Colonic mucosa (tissue), 4 donors: ENCODE measurements at places on chromosomes 2 and 18.
A peak's percentile ranks its signal among the peaks of the same experiment; 100 is the strongest.

GRCh38 chr2:177430411-177430810 lies 37.8 kb downstream of the AGPS start:
- DNase-seq = no peak

GRCh38 chr18:36009214-36009613 lies 36.7 kb downstream of the RMP24 start:
- DNase-seq = no peak

DNA sequence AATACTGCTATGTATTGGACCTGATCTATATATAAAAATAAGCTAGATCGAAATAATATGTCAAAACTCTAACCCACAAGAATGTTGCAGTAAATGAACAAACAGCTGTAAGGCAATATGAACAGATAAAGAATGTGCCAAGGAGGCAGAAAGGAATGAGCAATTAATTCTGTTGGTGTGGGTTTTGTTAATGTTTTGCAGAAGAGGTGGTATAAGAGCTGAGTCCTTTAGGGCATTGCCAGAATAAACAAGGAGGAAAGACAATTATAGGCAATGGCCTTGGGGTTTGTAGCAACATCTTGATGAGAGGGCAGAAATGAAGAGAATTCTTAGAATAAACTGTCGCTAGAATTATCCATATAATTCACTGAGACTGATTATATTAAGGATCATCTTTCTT lies 240.9 kb upstream of the GULP1 start:
- no peak for DNase-seq

DNA sequence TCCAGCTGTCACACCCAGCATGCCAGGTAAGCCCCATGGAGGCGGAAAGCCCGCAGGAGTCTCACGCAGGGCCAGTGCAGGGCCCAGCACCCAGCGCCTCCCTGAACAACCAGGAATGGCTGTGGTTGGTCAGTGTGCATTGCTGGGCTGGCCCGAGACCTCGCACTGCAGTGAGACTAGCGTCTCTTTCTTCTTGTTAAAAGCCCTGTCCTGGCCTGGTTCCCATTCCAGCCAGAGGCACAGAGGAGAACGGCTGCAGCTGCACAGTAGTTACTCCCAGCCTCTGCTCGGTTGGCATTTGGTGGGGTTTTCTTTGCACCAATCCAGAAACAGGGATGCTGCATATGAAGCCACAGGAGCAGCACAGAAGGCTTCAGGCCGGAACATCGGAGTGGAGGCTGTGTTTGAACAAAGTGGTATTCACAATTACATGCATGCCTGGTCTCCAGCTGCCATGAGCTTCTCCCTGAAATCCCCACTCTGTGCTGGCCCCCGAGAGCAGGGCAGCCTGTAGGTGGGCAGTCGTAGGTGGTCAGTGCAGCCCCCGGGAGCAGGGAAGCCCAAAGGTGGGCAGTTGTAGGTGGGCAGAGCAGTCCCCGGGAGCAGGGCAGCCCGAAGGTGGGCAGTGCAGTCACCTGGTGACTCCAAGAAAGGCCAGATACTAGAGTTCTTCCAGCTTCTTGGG lies 163.7 kb upstream of the PXDN start:
- DNase-seq = no peak

- no peak for DNase-seq
Measured at GRCh38 chr2:18588049-18588448, 1.3 kb downstream of the NT5C1B start.

DNA sequence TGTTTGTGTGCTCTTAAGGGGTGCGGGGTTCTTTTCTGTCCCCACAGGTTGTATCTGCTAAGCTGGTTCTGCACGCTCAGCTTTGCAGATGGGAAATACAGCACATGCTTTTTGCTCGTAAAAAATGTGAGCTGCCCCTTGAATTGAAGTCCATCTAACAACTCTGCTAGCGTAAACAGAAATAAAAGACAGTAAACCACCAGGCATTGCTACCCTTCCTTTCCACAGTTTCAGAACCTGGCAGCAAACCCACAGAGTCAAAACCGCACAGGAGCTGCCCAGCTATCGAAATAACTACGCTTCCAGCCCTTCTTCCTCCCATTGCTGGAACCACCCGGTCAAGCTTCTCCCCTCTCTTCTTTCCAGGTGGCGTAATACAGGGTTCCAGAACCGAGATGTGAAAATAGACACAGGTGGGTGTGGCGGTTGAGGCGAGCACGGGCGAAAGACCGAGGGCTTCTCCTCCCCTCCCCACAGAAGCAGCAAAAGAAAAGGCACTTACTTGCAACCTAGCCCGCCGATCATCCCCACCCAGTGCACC lies 479 bp downstream of the SCN9A start:
- peak; percentile 50 for DNase-seq

DNA sequence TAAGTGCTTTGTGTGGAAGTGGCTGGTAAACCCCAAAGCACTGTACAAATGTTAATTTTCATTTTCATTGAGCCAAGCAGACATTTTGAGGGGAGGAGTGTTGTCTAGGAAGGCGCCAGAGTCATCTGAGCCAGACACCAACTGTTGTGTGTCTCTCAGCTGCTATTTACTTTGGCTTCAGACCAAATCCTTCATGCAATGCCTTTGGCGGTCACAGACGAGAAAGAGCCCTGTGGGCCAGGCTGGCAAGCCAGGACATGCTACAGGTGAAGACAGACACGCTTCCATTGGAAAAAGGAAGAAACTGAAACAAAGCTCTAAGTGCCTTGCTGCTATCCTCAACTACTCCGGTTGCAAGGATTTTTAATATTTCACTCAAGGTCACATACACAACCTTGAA lies 115.4 kb upstream of the CDC42EP3 start:
- peak; percentile 36 for DNase-seq

- DNase-seq = no peak
Measured at GRCh38 chr18:39624961-39625360, 2059.4 kb upstream of the CELF4 start.

DNA sequence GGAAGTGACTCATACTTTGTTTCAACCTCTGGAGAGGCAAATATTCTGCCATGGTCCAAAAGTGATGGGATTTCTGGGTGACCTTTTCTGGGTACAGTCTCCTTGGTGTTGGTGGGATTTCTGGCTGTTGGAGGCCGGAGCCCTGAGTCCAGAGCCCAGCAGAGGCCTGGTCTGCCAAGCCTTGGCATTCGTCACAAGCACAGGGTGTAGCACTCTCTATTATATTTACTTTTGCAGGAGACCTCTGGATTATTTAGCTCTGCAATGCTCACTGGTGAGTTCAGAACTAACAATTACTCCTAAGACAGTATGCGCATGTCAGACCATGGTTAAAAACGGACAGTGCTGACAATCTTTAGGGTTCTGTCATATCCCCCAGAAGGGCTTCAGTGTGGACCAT lies 201.6 kb upstream of the TWIST2 start:
- no peak for DNase-seq

DNA sequence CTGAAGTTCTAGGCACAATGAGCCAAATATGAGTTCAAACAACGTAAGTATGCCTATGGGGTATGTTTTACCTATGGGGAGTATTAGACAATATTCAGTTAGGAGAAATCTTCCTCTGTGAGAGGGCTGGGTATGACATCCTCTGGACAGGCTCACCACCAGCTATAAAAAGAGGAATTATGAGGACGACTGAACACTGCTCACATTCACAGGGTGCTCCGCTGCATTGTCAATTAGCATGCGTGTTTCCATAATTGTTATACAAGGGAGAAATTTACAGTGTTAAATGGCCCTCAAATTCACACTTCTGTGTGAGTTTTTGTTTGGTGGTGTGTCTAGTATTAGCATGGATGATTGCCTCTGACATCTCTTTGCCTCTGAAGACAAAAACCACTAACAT lies 700.4 kb downstream of the BCL11A start:
- no peak for DNase-seq

GRCh38 chr2:147679191-147679954 lies 165.5 kb upstream of the ACVR2A start:
- DNase-seq = no peak

- no peak for DNase-seq
Measured at GRCh38 chr2:6946722-6947121, 29.5 kb downstream of the RNF144A start.

DNA sequence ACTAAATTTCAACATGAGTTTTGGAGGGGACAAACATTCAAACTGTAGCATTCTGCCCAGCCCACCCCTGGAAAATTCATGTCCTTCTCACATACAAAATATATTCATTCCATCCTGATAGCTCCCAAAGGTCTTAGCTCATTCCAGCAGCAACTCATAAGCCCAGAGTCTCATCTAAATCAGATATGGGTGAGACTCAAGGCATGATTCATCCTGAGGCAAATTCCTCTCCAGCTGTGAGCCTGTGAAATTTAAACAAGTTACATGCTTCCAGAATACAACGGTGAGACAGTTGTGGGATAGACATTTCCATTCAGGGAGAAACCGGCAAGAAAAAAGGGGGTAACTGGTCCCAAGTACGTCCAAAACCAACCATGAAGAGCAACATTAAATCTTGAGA lies 43.5 kb upstream of the FAHD2A start:
- DNase-seq = peak; percentile 0

DNA sequence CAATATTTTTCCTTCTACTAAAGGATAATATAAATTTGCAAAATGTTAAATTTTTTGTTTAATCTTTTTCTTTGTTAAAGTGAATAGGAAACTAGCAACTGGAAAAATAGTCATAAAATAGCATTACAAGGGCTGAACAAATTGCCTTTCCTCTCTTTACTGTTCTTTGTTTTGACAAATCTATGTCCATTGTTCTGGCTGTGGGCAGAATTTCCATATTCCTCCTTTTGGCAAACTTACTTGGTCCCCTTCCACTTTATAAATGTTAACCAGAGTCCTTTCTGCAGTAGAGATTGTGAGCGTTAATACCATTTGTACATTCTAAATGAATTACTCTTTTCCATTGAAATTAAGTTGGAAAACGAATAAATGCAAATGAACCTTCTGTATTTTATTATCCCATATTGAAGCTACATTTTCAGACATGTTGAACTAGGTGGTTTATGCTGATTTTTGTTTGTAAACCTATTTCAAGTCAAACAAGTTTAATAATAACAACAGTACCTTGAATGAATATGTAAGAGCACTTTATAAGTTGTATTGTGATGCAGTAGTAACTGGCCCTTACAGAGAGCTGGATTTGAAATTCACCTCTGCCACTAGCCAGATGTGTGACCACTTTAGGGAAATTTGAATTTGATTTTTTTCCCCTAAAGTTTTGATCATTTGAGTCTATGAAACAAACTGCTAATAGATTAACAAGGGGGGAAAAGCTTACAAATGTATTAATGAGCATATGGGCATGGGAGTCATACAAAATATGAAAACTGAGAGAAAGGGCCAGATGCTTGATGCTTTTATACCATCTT lies 3.3 kb downstream of the RNF125 start:
- no peak for DNase-seq

- no peak for DNase-seq
Measured at GRCh38 chr2:11506611-11506969, 27.3 kb upstream of the GREB1 start.

- no peak for DNase-seq
Measured at GRCh38 chr2:222819722-222820333, 41.0 kb upstream of the ACSL3 start.

GRCh38 chr2:96877042-96877451 lies 7.2 kb upstream of the SEMA4C start:
- DNase-seq = no peak

DNA sequence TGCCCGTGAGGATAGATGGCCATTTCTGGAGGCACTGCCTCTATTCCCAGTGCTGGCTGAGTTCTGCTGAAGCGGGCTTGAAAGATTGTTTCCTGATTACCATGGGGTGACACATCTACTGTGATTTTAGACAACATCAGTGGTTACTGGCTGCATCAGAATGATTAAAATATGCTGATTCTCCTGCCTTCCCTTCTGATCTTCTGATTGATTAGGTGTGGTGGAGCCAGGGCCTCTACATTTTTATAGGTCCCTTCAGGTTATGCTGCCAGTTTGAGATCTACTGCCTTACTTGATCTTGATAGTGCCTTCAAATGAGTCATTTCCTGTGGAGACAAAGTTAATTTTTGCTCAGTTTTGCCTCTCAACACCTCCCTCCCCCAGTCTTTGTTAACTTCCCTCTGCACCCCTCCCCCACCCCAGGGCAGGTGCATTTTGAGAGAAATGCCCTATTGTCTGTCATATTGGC lies 31.6 kb upstream of the SNORC start:
- peak; percentile 76 for DNase-seq

DNA sequence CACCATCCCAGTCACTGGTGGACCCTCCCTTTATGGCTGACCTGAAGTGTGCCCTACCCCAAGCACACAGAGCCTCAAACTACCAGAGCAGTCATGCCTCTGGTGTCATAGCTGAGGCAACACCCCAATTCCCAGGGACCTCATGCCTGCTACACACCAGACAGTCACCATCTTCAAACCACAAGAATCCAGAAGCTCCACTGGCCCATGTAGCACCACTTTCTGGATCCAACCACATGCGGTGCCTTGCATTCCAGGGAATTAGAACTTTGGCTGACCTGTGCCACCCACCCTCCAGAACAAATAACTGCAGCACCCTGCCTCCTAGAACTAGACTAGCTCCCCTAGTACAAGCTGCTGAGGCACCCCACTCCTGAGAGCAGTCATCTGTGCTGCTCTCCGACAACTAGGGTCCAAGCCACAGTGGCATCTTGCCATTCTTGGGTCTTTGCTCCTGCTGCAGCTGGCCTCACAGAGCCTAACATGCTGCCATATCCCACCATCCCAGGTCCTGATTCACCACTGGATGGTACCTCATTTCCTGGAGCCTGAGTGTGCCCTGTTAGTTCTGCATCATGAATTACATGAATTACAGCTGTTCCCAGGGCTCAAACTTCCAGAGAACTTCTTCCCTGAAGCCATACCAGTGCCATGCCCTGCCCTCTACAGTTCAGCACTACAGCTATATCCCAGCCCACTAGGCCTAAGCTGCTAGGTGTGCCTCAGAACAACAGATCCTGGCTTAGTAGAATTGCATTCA lies 243.8 kb upstream of the CHST9 start:
- no peak for DNase-seq

DNA sequence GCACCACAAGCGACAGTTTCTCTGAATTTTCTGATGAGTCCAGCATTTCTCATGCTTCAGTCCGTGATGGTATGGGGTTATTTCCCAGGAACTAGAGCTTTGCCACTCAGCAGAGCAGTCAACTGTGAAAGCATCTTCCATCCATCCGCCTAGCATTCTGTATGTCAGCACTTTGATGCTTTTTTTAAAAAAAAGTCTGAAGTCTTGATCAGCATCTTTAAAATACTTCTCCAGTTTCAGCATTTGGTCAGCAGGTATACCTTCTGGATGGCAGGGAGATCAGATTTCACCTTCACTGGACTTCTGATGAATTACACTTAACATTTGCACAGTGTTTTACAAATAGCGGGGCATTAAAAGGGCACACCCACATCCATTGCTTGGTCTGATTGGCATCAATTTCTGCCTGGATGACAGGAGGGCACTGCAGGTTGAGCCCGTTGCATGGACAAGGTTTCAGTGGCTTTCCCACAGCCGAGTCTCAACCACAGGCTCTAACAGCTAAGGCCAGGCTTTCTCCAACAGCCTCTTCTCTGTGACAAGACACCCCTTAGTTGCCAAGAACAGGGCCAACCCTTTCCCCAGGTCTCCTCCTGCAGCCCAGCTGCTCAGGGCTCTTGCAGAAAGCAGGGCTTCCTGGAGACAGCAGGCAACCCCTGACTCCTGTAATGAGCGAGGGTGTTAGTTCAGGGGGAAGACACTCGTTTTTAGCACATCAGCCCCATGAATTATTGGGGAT lies 54.0 kb downstream of the EMILIN2 start:
- no peak for DNase-seq

- DNase-seq = no peak
Measured at GRCh38 chr18:32956591-32957315, 183.9 kb upstream of the KLHL14 start.
